ENCODE measurements at places on chromosomes 2 and 18.

DNA sequence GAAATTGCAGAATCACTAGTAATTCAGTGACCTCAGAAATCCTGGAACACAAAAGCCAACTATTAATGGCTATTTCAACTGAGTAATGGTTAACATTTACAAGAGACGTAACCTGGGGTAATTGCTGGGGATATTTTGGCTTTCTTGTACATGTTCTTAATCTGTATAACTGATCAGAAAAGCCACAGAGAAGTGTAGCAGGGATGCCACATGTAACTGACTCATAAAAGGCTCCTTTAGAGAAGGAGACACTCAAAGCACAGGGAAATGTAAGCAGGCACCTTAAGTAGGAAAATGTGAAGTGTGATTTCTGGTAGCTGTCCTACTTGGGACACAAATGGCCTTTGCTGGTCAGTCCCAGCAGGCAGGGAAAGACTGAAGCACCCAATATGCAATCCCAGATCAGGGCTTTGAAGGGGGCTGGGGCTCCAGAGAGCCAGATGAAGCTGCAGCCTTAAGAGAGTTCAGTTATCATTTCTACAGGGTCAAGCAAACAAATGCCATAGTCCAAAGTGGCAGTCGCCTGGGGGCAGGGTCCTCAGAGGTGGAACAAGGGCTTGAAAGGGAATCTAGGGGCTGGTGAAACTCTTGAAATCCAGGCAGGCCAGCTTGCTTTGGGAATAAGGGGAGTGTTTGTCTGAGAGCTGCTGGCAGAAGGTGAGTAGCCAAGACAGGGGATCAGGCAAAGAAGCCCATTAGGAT is 7.2 kb upstream of the SPOPL start:
- DNase-seq, result no peak

DNA sequence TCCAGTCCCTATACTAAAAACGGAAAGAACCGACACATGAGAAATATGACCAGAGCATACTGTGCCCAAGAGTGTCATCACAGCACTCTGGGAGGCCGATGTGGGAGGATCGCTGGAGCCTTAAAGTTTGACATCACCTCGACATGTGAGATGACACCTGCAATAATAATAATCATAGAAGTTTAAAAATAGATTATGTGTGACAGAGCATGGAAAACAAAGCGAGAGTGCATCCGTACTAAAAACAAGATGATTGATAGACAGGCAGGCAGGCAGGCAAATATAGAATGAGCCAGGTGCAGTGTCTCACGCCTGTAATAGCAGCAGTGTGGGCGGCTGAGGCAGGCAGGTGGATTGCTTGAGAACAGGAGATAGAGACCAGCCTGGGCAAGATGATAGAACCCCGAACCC is 114.8 kb upstream of the ANKRD30BL start:
- no peak for DNase-seq

GRCh38 chr18:5237723-5238370 is 40.8 kb upstream of the AKAIN1 start:
- peak; percentile 88 for DNase-seq

DNA sequence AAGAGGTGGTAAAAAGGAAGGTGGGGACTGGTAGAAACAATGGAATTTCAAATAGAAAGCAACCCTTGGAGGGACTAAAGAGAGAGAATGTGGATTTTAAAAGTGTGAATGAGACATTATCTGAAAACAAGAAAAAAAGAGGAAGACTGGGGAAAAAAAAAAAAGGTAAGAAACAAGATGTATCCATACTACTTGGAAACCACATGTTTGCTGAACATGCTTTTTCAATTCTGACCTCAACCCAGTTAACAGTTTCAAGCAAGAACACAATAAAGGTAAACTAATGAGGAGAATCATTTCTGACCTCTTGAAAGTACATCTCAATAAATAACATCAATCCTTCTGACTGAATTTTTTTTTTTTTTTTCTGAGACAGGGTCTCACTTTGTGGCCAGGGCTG is 2.6 kb downstream of the FARSB start:
- no peak for DNase-seq

- no peak for DNase-seq
These were observed 24.9 kb upstream of the ACOXL start for GRCh38 chr2:110707386-110707965.

DNA sequence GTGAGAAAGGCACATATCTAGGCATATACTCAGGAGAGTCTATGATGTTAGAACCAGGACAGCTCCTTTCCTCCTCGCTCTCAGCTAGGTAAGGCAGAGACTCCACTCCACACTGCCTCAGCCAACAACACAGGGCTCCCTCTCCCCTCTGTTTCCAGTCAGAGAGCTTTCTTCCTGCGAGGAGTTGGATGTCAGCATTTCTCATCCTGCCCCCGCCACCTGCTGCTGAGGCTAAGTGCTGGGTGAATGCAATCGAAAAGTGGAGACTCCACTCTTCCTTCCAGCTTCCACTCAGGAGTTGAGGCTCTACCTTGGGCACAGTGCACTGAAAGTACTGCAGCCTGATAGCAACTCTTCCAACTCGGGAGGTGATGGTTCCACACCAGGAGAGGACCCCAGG is 177.2 kb upstream of the RAB6C start:
- no peak for DNase-seq

GRCh38 chr2:82282111-82282882 is 1977.7 kb upstream of the LRRTM1 start:
- DNase-seq, result no peak

- no peak for DNase-seq
These were observed 88.1 kb upstream of the ZEB2 start for GRCh38 chr2:144607891-144608521.

DNA sequence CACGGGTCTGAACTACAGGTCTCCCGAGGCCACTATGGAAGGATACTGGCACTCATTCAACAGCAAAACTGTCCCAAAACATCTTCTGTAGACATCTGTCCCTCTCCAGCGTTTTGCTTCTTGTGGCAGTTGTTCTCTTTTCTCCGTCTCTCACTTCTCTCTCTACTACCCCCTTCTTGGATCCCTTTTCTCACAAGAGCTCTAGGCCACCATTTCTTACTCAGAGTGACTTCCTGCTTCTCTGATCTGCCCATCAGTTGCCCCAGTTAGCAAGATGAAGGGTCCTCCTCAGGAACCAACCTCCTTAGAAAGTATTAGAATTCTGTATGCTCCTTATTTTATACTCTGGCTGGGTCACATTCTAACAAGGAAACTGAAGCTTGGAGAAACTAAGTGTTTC is 32.6 kb downstream of the BCL2 start:
- DNase-seq, result no peak

- DNase-seq, result no peak
These were observed 50.7 kb downstream of the ATIC start for GRCh38 chr2:215362562-215362904.

GRCh38 chr2:32711219-32711618 is 83.4 kb downstream of the TTC27 start:
- no peak for DNase-seq

- DNase-seq, result no peak
These were observed 355.5 kb upstream of the ZEB2 start for GRCh38 chr2:144875290-144875969.

DNA sequence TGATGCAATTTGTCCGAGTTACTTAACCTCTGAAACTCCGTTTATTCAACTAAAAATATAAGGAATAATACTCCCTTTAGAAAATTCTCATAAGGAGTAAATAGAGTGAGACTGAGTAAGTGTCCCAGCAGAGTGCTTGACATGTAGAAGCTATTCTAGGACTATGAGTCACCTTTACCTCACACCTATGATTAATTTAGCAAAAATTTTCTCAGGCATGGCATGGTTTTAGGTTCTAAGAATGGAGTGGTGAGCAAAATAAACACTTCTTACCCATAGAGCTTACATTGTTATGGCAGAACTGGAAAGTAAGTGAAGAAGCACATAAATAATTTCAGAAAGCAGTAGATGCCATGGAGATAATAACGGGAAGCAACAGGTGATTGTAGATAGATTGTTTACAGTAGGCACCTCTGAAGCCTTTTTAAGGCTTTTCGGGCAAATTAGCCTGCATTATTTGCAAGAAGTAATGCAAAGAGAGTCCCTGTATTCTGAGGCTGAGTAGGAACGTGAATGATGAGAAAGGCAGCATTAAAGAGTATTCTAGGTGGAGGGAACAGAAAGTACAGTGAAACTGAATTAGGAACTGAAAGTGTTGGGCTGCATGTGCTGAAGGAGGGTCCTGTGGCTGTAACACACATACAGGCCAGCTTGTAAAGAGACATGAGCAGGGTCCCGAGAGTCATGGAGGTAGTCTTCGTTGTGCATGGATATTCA is 209.2 kb downstream of the ZNF407 start:
- DNase-seq, result no peak

DNA sequence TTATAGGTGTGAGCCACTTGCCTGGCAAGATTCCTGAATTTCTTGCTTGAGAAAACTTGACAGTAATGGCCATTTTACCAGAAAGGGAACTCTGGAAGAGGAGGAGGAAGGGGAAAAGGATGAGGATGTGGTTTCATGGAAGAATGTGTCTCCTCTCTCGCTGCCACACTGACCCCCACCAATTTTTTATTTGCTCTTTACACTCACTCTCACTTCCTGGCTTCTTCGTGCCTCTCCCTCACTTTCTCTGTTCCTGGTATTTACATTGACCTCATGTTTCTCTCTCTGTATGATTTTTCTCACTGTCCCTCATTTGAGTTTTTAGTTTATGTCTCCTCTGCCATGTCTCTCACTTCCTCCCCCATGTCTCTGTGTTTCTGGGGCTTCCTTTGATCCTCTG is 134.5 kb upstream of the CAB39 start:
- DNase-seq, result no peak

DNA sequence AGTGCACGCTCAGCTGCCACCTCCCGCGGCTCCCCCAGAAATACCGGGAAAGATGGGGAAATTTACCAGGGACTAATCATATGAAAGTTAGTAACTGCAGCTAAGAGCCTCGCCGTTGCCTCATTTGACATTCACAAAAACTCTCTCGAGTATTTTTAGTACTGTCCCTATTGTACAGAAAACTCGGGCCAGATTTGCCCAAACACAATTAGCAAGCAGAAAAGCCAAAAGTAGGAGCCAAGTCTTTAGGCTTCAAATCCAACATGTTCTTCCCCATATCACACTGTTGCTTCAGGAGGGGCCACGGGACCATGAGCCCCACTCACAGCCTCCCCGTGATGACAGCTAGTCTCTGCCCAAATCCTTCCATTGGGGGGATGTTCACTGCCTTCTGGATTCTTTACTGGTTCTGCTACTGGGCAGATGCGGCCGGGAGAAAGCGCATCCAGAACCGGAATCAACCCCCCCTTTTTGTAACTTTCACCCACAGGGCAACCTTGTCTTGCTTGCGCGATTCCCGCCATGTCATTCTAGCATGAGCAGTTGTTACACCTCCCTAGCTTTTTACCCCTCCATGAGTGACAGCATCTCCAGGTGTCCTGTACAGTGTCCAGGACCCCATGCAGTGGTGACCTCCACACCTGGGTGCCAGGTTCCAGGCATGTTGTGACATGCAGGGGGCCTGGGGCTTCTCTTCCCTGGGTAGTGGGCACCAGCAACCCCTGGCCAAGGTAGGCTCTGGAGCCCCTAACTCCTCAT is 35.2 kb downstream of the CENPO start:
- no peak for DNase-seq

- DNase-seq, result no peak
These were observed 491.2 kb downstream of the SUCLG1 start for GRCh38 chr2:83967854-83968253.

DNA sequence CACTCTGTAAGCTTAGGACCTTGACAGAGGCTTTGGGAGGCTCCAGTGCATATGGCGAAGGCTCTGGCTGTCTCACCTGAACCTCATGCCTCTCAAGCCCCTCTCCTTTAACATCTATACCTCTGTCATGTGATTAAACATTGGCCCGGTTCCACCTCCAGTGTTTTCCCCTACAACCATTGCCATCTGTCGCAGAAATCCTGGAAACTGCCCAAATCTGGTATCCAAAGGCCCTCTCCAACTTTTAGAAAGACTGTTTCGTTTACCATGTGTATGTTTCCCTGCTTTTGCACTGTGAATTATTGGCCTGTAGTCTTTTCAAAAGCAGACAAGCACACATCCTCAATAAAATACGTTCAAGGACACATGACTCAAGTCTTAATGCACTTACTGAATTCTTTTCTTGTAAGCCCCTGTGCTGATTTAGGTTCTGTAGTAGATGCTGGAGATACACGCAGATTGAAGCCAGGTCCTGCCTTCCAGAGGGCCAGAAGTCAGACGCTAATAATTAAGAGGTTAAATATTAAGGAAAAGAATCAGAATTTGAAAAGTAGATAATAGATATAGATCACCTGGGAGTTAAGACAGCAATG is 386.4 kb upstream of the SLC14A2 start:
- DNase-seq, result no peak

DNA sequence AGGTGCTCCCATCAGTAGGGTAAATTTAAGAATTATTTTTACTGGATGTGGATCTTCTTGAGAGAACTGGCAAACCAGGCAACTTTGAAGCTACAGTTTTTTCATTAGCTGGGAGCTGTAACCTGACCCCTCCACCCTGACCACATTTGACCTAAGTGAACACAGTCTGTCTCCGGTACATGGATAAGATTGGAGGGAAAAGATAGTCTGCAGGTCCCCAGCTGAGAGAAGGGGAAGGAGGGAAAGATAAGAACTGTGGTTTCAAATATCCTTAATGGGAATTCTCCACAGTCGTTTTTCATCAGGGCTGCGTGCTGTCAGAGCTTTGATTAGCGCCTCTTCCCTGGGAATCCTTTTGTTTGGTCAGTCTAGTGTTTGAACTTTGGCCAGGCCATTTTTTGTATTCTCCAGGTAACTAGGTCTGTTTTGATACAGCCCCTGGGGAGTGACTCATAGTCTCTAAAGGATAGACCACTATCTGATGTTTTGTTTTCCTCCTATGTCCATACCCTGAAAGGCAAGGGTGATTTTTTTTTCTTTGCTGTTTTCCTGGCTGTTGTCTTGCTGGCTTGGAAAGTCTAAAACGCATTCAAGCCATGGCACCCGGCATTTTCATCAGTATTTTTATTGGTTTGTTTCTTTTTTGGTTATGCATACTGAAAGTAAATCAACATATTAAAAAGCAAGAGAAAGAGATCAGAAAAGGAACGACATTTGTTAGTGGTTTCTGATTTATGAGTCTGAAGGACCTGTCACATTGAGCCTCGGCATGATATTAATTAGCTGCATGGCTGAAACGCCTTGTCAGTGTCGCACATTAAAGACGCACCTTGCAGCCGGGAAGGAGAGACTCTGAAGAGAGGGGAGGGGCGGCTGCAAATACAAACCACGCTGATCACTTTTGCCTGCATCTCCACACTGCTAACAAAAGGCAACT is 183.4 kb upstream of the FN1 start:
- no peak for DNase-seq

GRCh38 chr2:100882645-100883613 is 63.0 kb downstream of the NPAS2 start:
- DNase-seq, result no peak

GRCh38 chr2:68237976-68238580 is 14.3 kb downstream of the PPP3R1 start:
- DNase-seq, result no peak

DNA sequence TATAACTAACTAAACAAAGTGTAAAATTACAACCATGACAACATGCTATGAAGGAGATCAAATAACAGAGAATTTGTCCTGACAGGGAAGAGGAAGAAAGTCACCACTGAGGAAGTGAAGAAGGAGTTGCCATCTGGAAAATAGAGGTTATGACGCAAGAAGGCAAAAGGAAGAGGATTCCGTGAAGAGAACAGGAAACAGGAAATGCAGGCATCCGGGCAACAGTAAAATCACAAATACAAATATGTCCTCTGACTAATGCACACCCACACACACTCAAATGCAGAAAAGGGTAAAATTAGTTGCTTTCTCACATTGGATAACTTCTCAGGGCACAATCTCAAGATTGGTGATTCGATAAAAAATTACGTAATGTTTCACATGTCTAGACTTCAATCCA is 278.4 kb downstream of the TMX3 start:
- DNase-seq, result no peak
